ENCODE measurements at places on chromosomes 13 and 19.

DNA sequence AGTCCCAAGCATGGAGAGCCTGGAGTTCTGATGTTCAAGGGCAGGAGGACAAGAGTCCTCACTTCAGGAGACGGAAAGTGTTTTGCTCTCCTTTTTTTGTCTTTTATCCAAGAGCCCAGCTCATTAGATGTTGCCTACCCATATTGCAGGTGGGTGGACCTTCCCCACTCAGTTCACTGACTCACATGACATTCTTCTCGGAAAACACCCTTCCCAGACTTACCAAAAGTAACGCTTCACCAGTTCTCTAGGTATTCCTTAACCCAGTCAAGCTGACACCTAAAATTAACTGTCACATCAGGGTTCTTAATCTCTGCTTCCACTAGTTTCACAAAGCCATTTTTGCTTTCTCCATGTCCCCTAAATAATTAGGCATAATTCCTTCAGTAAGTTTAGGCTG is 2215.4 kb upstream of the PCDH20 start:
- DNase-seq, result no peak

DNA sequence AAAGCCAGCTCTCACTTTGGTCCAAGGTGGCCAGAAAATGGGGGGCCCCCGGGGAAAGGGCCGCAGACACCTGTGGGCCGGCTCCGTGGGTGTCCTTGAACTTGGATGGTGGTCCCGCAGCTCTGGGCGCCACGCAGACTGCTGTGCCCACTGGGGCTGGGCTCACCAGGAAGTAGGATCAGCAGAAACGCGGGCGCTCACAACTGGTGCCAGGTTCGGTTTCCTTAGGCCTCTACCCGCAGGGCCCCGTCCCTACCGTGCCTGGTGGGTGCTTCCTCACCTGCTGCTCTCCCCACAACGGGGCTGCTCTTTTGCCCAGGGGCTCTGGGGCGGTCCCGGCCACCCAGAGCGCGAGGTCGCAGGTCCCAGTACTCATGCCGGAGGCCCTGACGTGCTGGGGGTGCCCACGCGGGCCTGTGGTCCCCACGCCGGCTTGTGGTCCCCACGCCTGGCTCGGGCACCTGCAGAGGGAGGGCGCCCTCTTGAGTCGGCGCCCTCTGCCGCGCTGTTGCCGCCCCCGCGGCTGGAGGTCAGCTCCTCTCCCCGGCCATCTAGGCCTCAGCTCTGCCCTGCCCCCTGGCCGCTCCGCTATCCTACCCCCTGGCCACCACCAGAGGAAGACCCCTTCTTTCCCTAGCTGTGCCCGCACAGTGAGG is 1303.6 kb downstream of the UQCRFS1 start:
- DNase-seq, result no peak

- DNase-seq, result no peak
Observed at GRCh38 chr19:41328157-41328841, 18.3 kb downstream of the CCDC97 start.

- DNase-seq, result no peak
Observed at GRCh38 chr13:45137526-45137925, 17.2 kb downstream of the GTF2F2 start.

- DNase-seq, result no peak
Observed at GRCh38 chr19:18311502-18312091, 11.3 kb downstream of the LSM4 start.

DNA sequence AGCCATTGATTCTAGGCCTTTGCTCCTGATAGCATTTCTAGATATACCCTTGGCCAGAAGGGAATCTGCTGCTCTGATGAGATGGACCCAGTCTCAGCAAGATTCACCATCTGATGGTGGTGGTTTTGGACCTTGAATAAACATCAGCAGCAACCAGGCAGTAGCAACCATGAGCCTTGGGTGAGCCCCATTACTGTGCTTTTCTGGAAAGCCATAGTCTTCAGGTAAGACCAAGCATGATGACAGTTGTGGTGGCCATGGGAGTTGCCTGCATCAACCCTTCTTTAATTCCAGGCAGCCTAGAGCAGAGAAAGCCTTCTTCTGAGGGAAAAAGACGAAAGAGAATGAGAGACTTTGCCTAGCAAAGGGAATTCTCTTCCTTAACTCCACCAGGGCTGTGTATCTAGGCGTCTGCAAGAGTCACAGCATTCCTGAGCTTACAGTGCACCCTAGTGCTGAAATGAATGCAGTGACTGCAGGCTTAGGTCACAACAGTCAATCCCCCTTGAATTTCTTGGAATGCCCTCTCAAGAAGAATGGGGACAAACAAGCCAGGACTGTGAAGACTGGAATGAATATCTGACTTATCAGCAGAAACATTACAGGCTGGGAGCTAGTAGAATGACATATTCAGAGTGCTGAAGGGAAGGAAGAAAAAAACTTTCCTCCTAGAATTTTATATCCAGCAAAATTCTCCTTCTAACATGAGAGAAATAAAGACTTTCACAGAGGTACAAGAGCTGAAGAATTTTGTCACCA is 942.4 kb upstream of the PCDH20 start:
- DNase-seq, result peak; percentile 8

GRCh38 chr13:44136696-44137268 is 236.8 kb upstream of the SERP2 start:
- DNase-seq, result no peak

- DNase-seq, result no peak
Observed at GRCh38 chr13:20848944-20849343, 53.6 kb downstream of the XPO4 start.

- DNase-seq, result no peak
Observed at GRCh38 chr13:109725297-109725696, 61.1 kb downstream of the IRS2 start.

DNA sequence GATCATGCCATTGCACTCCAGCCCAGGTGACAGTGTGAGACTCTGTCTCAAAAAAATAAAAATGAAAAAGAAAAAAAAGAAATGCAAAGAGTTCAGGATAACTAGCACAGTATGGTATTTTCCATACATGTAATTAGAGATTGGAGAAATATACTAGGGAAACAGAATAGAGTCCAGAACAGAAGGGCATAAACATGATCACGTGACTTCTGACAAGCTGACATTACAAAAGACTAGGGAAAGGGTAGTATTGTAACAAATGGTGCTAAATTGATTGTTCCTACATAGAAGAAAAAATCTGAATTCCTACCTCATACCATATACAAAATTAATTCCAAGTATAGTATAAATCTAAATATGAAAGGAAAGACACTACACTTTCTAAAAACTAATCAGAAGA is 1.3 kb upstream of the NLRP5 start:
- no peak for DNase-seq

- no peak for DNase-seq
Observed at GRCh38 chr19:15108145-15108844, 1.1 kb downstream of the SYDE1 start.

Measured in NCI-H446 (cell line).